ENCODE measurements at places on chromosomes 7 and 10.

- no peak for DNase-seq
Observed at GRCh38 chr7:5697754-5698424, 83.6 kb downstream of the RNF216 start.

- no peak for DNase-seq
Observed at GRCh38 chr10:62023329-62023728, 121.8 kb downstream of the ARID5B start.

DNA sequence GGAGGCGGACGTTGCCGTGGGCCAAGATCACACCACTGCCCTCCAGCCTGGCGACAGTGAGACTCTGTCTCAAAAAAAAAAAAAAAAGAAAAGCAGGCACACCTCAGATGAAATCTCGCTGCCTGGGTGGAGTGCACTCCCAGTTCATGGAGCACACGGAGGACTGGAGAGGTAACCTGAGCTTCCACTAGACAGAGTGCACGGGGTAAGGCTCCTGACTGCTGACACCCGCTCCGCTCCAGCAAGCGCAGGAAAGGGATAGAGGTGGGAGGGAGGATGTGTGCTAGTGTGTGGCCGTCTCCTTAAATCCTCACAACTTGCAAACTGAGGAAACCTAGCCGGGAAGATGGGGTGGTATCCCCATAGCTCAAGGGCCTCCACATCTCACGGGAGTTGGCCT lies 50.8 kb downstream of the FAM53B start:
- no peak for DNase-seq

DNA sequence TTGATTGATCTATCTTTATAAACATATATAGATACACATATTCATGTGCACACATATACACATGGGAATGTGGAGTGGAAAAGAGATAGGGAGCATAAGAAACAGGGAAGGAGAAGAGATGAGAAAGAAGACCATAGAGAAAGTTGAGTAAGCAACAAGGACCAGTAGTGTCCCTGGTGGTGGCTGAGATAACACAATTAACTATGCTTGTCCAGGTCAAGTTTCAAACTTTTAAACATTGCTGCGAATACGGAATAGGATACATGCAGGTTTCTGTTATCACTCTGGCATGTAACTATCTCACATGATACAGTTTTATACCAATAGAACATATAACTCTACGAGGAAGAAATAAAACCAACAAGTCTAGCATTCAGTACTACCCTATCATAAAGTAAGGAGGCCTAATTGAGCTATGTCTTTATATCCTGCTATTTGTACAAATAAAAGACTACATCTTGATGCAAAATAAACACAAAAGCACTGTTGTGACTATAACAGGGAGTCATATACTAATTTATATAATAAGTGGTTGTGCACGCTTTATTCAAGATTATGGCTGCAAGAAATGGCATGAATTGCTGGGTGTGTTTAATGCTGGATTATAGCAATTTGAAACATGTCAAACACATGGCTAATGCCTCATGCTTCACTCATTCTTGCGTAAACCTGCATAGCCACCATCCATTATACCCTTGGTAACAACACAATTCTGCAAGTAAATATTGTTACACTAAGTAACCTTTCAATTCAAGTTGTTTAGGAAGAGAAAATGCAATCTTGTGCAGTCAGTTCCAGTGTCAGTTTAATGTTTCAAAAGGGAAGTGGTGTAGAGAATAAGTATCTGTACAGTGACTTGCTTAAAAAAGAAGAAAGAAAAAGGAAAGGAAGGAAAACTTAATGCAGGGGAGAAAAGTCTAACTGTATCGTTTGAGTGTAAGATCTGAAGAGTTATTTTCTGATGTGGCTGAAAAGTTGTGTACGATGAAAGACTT lies 8.2 kb downstream of the FOXP2 start:
- no peak for DNase-seq

GRCh38 chr10:7891634-7892033 lies 73.3 kb downstream of the TAF3 start:
- no peak for DNase-seq

DNA sequence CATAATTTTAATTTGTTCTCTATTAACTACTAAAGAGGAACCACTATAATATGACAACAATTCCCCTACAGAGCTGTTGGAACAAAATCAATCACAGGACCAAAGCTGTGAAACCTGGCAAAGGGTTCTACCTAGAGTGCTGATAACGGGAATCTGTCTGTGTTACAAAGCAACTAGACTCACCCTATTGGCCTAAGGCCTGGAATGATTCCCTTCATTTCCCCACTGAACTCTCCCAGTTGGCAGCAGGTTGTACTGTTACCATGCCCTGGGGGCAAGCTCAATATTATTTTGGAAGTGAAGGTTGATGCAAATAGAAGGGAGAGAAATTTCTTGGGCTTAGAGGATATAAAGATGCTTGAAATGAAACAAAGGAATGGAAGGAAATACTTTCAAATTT lies 81.8 kb downstream of the SEMA3A start:
- DNase-seq: no peak

- DNase-seq: no peak
Observed at GRCh38 chr7:114432703-114433102, 18.1 kb downstream of the FOXP2 start.

- no peak for DNase-seq
Observed at GRCh38 chr10:2899246-2899951, 167.9 kb upstream of the PFKP start.

DNA sequence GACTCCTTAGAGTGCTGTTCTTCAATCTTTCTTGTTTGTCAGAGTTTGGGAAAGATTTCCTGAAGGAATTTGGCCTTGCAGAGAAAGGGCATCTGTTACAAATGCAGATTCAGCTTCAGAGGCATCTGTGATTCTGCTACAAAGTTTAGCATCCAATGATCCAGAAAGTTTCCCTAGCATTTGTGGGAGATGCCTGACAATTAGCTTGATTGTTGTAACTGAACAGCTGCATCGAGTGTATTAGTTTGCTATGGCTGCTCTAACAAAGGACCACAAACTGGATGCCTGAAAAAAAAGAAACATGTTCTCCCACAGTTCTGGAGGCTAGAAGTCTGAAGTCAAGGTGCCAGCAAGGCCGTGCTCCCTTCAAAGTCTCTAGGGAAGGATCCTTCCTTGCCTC lies 365.1 kb downstream of the GRID1 start:
- no peak for DNase-seq

GRCh38 chr7:108034586-108034985 lies 31.6 kb upstream of the LAMB1 start:
- no peak for DNase-seq

DNA sequence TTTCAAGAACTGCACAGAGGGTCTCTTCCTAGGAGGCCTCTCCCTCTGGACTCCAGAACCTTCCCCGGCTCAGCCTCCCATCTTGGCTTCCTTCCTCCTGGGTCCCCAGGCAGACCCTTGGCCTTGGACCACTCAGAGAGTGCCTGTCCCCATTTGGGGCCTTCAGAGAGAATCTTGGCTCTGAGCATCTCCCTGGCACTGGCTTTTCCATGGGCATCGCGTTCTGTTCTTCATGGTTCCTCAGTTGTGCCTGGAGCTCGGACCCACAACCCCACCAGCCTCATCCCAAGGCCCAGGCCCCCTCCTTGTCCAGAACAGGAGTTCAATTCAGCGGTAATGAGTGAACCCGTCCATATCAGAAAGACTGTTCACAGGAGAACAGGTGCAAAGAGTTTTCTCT lies 73.4 kb downstream of the VIPR2 start:
- no peak for DNase-seq

- no peak for DNase-seq
Observed at GRCh38 chr7:15755061-15755460, 68.6 kb upstream of the MEOX2 start.

DNA sequence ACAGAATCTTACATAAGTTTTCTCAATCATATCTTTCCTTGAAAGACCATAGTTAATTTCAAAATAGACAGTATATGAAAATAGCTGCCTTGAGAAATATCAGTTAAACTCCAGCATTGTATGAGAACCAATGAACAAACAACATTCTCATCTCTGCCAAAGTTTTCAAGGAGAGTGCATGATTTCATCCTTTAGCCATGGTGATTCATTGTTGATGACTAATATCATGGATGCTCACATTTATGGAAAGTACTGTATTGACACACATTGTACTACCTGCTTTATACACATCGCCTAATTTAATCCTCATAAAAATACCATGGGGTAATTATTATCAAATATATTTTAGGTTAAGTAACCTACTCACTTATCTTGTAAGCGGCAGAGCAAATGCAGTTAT lies 250.3 kb downstream of the CNTNAP2 start:
- no peak for DNase-seq

- DNase-seq: no peak
Observed at GRCh38 chr7:47336472-47337425, 245.2 kb downstream of the TNS3 start.

- no peak for DNase-seq
Observed at GRCh38 chr7:4885317-4885807, 1.8 kb upstream of the RADIL start.

GRCh38 chr7:107002529-107002998 lies 41.9 kb upstream of the PRKAR2B start:
- no peak for DNase-seq

DNA sequence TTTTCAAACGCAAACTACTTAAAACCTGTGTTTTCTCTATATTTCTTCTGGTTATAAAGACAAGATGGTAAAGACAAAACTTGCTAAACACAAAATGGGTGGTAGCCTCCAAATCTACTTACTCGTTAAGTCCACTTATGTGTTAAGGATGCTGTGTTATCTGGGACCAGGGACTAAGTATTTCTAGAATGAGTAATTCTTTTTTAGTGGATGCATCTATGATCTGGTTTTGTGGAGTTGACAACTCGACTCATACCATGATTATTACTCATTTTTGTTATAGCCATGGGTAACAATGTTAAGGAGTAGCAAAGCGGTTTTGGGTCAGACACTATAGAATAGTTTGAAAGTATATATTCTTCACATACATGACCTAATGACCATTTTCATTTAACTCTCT lies 239.5 kb upstream of the FOXP2 start:
- no peak for DNase-seq

- DNase-seq: no peak
Observed at GRCh38 chr7:69177461-69177861, 420.8 kb upstream of the AUTS2 start.

DNA sequence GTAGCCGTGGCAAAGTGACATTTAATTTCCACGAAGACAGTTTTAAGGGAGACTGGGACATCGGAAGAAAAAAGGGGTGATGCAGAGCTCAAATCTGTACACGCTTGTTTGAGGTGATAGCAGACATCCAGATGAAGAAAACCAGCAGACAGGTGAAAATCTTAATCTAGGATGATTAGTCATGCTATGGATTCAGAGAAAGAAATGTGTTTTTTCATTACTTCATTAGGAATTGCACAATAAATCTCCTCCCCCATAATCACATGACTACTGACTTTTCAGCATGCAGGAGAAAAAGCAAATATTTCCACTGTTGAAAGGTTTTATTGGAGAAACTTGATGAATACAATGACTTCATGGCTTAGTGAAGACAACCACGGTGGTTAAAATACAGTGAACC lies 2.5 kb downstream of the NUDT5 start:
- no peak for DNase-seq

GRCh38 chr7:102132209-102132752 lies 154.4 kb upstream of the SH2B2 start:
- DNase-seq: no peak
